ENCODE measurements at places on chromosomes 7 and 10.

- no peak for DNase-seq
Observed at GRCh38 chr7:158482480-158482879, 105.1 kb downstream of the PTPRN2 start.

DNA sequence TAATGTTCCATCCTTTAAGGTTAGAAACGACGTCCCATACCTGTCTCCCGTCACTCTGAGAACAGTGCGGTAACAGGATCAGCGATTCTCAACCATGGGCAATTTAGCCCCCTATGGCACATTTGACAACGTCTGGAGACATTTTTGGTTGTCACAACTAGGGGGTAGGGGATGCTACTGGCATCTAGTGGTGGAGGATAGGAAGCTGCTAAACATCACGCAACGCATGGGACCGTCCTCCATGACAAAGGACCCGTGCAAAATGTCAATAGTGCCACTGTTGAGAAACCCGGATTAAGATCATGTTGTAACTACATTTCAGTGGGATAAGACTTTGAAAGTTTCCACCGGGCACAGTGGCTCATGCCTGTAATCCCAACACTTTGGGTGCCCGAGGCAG lies 5.0 kb upstream of the PAXIP1 start:
- DNase-seq: no peak

- DNase-seq: no peak
Observed at GRCh38 chr7:82501346-82501745, 57.8 kb upstream of the CACNA2D1 start.

DNA sequence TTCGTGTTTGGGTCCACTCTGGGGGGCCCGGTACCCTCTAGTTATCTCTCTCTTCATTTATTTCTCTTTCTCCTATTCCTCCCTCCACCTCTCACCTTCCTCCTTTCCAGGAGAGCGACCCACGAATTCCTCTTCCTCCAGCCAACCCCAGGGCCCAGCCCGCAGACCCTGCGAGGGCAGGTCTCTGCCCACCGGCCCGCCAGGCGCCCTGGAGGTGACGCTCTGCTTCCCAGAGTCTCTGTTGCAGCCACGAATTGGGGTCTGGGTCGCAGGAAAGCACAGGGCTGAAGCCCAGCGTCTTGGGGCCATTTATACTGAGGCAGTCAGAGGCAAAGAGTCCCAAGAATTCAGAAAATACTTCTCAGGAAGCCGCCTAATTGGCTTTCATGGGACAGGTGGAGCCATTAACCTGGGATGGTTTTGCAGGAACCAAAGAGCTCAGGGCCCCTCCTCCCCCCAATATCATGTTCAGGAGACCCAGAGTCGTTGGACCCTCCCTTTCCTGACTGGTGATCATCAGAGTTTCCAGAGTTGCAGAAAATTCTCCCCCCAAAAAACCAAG lies 2.7 kb upstream of the EN2 start:
- no peak for DNase-seq

GRCh38 chr7:50477640-50478039 lies 27.5 kb upstream of the FIGNL1 start:
- no peak for DNase-seq

DNA sequence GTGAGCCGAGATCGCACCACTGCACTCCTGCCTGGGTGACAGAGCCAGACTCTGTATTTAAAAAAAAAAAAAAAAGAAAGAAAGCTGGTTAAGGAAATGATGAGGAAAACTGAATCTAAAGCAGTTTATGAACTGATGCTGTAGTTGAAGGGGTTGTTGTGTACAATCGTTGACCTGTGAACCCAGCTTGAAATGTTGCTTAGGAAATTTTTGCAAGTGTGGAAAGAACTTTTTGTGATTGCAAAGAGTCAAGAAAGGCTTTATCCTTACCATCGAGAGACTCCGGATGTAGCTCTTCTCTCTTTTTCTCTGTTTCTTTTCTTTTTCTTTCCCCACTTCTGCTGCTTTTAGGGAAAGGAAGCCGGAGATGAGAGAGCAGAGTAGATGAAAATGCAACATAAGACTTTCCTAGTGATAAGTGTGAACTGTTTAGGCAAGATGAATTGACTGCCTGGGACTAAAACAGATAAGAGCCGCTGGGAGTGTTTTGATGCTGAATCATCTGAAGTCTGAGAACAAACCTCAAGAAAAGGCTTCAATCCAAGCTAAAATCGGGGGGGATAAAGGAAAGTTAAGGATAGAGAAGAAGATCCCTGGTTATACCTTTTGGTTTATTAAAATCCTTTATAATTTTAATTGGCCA lies 69.0 kb downstream of the TAF3 start:
- no peak for DNase-seq

DNA sequence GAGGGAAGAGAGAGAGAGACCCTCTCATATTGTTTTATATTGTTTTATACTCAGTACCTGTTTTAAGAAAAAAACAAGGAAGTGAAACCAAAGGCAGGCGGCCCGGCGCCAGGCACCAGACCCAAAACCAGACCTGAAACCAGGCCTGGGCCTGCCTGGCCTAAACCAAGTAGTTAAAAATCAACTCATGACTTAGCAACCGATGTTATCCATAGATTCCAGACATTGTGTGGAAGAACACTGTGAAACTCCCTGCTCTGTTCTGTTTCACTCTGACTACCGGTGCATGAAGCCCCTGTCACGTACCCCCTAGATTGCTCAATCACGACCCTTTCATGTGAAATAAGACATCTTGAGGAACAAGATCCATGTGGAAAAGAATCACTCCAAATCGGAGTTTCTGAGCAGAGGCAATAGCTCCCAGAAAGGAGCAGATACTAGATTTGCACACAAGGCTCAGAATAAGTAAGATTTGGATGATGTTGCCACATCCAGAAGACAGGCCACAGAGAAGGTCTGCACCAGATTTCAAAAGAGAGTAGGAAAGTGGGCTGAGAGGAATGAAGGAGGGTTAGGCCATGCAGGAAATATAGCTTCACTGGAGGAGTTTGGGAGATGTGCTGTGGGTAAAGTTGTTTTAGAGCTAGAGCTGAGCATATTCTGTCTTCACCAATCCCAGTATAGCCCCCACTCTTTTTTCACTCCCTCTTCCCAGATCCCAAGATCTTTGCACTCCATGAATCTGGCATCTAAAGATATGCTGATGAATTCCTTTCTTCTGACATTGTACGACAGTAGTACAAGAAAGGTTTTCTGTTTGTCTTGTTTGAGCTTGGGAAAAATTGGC lies 8.8 kb upstream of the ZNF248 start:
- DNase-seq: no peak

- DNase-seq: no peak
Observed at GRCh38 chr10:10138685-10139084, 879.0 kb upstream of the CELF2 start.

- no peak for DNase-seq
Observed at GRCh38 chr7:129517931-129518330, 15.6 kb downstream of the SMKR1 start.

- no peak for DNase-seq
Observed at GRCh38 chr7:89772276-89772675, 382.0 kb upstream of the STEAP1 start.

DNA sequence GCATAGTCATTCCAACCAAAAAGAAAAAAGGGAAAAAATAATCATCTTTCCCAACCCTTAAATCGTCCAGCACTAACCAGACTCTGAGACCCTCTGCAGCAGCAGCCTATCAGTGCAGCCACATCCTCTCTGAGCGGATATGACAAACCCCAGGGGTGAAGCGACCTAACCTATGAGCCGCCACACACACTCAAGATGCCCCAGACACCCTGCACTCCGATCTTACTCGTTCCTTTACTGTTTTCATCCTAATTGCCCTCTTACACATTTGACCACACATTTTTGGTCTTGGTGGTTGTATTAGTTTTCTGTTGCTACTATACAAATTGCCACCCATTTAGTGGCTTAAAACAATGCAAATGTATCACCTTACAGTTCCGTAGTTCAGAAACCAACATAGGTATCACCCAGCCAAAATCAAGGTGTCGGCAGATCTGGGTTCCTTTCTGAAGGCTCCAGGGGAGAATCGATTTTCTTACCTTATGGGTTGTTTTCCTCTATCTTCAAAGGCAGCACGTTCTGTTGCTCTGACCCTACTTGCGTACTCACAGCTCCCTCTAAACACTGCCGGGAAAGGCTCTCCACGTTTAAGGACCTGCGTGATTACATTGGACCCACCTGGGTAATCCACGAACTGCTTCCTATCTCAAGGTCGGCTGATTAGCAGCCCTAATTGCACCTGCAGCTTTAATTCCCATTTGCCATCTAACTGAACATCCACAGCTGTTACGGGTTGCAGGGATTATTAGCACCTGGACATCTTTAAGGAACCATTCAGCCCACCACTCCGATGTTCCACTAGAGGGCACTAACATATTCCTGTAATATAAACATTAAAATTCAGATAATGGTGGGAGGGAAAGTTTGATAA lies 37.3 kb upstream of the PRSS1 start:
- DNase-seq: no peak

DNA sequence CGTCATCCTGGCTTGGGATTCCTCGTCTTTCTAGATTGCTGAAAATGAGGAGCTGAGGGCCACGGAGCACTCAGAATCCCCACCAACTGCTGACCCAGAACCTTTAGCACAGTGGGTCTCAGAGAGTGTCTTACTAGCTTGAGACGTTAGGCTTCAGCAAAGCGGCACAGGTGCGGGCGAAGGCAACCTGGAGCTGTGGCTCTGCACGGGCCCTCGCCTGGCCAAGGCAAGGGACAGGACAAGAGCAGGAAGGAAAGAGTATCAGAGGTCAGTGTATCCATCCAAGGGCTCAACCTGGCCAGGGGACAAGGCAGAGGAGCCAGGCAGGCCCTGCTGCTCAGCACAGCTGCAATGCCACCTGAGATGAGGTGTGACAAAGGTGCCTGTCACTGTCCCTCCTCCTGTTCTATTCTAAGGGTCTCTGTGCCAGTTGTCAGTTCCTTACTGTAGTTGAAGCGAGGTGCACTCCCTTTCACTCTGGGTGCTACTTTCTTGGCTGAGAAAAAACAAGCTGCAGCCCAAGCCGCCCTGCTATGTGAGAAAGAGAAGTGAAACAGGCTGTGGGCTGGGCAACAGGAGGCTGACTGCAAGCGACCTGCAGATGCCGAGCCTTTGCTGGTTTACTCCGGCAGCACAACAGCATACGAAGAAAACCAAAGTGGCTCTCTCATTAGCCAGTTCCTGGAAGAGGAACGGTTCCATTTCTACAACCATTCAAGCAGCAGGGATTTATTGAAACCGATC lies 33.3 kb upstream of the KDM7A start:
- no peak for DNase-seq

DNA sequence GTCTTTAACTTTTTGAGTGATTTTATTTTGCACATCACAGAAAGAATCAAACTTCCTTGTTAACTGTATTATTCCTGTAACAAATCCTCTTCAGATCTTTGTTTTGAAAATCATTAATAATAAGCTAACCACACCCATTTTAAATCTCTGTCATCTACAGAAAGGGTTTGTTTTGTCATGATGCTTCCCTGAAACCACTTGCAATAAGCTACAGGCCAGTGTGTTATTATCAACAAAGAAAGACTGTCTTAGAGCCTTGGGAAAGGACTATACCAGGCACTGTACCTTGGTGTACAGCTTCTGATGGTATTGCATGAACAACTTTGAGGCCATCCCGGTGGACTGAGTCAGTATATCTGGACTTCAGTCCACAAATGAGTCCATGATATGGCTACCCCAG lies 145.3 kb upstream of the FAM3C start:
- DNase-seq: no peak

DNA sequence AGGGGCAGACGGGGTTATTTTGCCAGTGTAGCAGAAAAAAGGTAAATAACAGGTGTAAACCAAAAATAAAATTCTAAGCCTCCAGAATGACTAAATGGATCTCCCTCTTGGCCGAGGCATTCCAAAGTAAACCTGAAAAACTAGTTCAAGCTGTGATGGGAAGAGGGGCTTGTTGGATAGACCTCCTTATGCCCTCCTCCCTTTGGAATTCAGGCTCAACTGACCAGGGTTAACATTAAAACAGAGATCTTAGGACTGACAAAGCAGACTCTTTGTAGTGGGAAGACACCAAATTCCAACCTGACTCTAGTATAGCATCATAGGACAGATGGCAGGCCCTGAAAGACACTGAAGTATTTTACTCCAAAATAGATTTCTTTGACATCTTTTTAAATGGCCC lies 113.8 kb upstream of the ITGB1 start:
- DNase-seq: no peak

- no peak for DNase-seq
Observed at GRCh38 chr10:123896246-123896927, 4.8 kb upstream of the CPXM2 start.

- DNase-seq: no peak
Observed at GRCh38 chr7:155594163-155594732, 47.9 kb upstream of the CNPY1 start.

DNA sequence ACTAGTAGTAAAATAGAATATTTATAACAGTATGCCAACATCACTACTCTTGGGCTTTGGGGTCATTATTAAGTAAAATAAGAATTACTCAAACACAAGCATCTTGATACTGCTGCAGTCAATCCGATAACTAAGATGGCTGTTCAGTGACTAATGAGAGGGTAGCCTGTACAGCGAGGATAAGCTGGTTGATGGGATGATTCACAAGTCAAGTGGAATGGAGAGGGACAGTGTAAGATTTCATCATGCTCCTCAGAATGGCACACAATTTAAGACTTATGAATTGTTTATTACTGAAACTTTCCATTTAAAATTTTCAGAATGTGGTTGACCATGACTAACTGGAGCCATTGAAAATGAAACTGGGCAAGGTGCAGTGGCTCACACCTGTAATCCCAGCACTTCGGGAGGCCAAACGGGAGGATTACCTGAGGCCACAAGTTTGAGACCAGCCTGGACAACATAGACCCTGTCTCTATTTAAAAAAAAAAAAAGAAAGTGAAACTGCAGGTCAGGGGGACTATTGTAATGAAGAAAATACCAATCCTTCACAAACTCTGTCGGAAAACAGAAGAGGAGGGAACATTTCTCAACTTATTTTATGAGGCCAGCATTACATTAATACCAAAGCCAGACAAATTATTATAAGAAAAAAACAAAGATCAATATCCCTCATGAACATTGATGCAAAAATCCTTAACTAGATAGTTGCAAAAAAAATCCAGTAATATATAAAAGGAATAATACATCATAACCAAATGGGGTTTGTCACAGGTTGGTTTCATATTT lies 11.2 kb downstream of the AVL9 start:
- no peak for DNase-seq

DNA sequence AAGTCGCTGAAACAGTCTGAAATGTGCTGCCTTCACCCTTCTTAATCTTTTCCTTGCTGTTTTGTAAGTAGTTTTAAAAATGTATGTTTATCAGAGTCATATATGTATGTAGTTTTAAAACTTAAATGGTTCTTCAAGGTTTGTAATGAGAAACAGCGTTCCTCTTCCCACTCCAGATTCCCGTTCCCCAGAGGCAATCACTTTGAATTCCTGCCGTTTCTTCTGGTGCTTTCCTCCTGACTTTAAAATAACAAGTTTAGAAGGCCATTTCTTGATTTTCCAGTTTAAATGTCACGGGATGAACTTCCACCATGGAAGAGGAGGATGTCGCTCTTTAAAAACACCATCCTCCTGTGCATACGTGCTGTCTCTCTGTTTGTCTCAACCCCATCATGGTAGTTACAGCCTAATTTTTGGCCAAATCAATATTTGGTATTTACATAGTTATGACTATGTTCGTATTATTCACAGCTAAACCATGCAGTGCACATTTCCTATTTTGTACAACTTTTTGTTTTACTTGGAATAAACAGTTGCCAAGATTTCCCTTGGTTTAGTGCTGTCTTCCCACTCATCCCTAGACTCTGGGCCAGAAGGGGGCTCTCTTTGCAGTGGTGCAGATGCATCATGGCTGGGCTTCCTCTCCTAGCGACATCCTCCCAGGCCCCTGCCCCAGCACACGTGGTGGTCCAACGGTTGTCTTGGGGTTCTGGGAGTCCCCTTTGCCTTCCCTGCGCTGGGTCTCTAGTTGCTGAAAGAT lies 151.4 kb downstream of the PTPN20 start:
- DNase-seq: no peak

GRCh38 chr7:93115796-93116195 lies 2.0 kb downstream of the SAMD9 start:
- no peak for DNase-seq
